Natural killer cell (primary cell): ENCODE measurements at places on chromosomes 5 and 9.

DNA sequence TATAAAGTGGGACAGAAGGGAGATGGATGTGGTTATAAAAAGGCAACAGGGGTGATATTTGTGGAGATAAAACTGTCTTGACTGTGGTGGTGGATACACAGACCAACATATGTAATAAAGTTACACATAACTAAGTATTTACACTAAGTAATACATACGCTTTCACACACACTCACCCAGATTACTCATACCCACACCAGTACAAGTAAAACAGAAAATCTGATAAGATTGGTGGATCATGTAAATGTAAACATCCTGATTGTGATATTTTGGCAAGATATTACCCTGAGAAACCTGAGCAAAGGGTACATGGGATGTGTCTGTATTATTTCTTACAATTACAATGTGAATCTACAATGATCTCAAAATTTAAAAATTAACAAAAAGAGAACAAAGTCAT is 53.3 kb upstream of the SLIT3 start:
- DNase-seq = no peak

GRCh38 chr9:36210722-36211121 is 20.0 kb downstream of the CLTA start:
- DNase-seq = no peak

DNA sequence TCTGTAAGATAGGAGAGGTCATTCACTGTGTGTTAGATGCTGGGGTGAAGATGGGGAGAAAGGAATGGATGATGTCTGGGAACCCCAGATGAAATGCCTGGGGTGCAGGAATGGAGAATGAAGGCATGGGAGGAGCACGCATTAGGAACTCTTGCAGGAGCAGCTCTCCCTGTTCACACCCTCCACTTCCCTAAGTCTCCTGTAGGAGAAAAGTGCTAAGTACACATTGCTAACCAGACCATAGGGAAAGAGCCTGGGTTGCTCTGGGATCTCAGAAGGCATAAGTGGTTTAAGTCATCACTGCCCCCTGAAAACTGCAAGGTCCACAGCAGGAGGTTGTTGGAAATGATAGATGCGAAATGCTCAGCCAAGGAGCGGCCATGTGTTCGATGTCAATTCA is 163.1 kb downstream of the SEC61B start:
- DNase-seq = no peak

GRCh38 chr5:61675015-61675692 is 343.1 kb downstream of the ZSWIM6 start:
- no peak for DNase-seq

GRCh38 chr5:171593401-171593800 is 174.0 kb downstream of the FGF18 start:
- no peak for DNase-seq

DNA sequence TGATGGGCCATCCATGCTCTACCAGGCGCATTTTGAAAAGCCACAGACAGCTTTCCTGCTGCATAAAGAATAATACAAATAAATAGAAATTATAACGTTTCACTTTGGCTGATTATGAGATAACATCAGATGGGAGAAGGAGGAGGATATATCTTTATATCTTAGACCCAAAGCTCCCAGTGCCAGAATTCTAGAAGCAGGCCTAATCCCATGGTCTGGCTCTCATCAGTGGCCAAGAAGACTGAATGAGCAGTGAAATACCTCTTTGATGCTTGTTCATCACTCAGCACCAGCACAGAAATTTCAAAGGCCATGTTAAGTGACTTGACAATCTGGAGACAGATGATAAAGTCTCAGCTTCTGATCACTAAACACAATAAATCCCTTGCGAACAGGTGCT is 107.6 kb downstream of the PPP2R2B start:
- no peak for DNase-seq

GRCh38 chr5:93360436-93361088 is 220.5 kb downstream of the NR2F1-AS1 start:
- DNase-seq = no peak

- no peak for DNase-seq
Observed at GRCh38 chr9:130363755-130364404, 80.9 kb upstream of the ASS1 start.

DNA sequence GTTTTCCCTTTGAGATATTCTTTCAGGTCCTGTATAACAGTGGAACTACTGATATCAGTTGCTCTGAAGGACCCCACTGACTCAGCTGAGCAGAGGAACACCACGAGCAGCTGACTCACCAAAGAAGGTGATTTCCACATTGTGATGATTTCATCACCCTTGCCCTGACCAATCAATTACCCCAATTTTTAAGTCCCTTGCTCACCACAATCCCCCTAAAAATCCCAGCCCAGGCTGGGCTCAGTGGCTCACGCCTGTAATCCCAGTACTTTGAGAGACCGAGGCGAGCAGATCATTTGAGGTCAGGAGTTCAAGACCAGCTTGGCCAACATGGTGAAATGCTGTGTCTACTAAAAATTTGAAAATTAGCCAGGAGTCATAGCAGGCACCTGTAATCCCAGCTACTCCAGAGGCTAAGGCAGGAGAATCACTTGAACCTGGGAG is 125.3 kb upstream of the ABCA1 start:
- DNase-seq = peak; percentile 24

DNA sequence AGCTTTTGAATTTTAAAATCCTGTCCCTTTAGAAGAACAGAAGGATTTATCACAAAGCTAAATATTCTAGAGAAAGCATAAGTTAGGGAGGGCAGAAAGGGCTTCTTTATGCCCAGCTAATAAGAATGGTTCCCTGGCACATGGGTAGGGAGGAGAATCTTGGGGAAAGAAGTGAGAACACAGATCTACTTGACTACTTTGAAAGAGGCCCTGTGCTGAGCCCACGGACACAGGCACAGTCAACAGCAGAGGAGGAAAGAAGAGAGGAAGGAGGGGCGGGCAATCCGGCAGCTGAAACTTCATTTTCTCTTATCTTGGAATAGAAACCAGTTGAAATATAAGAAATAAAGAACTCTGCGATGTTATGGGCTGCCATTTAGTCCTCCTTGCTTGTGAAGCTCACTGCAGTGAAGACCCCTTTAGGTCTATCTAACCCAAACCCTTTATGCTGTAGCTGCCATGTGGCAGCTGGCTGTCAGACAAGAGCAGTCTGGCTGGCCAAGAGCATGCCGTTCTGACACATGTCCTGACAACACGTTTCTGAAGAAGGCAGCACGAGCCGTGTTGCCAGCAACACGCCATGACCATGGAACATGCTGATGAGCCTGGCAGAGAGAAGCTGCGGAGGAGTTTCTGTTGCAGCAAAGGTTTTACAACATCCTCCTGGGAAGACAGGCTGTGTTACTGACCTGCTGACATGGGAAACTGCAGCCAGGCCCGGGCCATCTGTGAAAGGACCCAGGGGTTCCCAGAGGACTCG is 34.2 kb downstream of the ABLIM3 start:
- no peak for DNase-seq

- no peak for DNase-seq
Observed at GRCh38 chr9:15206903-15207696, 99.9 kb downstream of the TTC39B start.

- peak; percentile 5 for DNase-seq
Observed at GRCh38 chr9:121699571-121700164, 48.2 kb downstream of the DAB2IP start.

DNA sequence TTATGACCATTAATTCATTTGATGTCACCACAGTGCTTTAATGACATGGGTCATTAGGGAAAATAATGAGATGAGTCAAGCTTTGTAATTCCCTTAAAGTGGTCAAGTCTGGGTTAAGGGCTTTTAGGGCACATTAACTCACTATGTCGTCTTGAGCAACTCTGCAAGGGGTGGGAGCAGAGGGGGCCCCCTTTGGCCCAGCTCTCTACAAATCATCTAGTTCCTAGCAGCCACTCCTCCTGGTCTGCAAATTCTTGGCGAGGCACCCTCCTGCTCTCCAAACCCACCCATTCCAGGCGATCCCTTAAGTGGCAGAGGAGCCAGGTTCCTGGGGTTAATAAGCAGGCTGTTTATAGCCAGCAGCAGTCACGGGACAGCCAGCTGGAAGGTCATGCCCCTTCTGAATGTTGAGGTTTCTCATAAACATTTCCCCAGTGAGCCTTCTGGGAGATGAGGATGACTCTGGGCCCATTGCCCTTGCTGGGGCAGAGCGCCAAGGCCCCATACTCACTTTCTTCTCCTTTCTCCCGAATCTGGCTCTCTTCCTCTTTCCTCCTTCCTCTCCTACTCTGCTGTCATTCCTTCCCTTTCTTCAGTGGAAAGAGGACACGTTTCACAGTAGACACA is 14.3 kb upstream of the GPX3 start:
- no peak for DNase-seq

DNA sequence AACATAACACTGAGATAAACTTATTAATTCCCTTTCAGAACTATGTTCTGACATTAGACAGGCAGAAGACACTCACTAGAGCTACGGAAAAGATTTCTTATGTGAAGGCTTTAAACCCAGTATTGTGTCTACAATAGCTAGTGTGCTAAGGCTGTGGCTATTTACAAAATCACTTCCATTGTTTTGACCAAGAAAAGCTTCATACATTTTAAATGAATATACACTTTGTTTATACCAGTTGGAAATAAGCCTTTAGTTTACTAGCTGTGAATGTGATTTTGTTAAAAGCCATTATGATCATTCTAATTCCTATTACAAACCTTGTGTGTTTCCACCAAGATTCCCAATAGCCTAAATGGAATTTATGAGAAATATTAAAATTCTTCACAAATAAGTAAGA is 83.0 kb downstream of the AGTPBP1 start:
- no peak for DNase-seq

GRCh38 chr9:570187-570586 is 271.3 kb upstream of the DMRT1 start:
- no peak for DNase-seq

DNA sequence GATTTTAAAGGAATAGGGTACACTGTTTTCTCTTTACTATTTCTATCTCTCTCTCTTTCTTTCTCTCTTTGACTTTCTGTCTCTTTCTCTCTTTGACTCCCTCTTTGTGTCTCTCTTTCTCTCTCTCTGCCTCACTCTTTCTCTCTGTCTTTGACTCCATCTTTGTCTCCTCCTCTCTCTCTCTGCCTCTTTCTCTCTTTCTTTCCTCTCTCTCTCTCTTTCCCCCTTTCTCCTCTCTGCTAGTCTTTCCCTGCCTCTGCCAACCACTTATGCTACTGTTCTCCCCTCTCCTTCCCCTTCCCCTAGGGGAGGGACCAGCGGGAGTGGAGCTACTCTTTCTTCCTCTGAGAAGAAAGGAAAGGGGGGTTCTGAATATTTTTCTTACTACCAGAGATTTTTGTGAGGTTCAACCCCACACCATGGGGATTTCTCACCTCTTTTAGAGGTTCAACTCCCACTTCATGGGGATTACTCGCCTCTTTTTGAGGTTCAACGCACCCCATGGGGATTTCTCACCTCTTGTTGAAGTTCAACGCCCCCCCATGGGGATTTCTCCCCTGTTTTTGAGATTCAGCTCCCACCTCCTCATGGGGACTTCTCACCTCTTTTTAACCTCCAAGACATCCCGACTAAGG is 309.9 kb downstream of the NR3C1 start:
- no peak for DNase-seq

- DNase-seq = no peak
Observed at GRCh38 chr9:22158271-22158670, 149.2 kb upstream of the CDKN2B start.

GRCh38 chr5:103259705-103260355 is 1.3 kb downstream of the MACIR start:
- peak; percentile 41 for DNase-seq

- DNase-seq = no peak
Observed at GRCh38 chr9:4258320-4259090, 41.4 kb downstream of the GLIS3 start.

- DNase-seq = no peak
Observed at GRCh38 chr5:14148890-14149671, 5.9 kb downstream of the TRIO start.

DNA sequence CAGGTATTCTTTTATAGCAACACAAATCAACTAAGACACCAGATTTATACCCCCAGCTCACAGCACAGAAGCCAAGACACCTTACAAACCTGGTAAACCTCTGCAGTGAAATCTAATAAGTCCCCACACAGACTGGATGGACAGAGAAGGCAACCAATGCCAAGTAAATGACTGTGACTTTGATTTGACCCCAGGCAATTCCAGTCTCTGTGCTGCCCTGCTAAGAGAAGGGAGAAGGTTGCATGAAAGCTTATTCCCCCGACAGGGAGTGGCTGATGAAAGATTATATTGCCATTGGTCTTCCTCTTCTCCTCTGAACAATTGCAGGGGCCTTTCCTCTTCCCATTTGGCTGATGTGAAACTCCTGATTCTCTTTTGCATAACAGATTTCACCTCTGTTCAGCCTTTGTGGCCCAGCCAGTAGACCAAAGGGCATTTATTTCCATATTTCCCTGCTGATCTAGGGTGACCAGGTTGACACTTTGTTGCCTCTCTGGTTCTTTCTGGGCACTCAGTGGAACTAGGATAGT is 107.6 kb downstream of the ADRB2 start:
- no peak for DNase-seq

GRCh38 chr9:4555236-4555635 is 65.0 kb downstream of the SLC1A1 start:
- no peak for DNase-seq

DNA sequence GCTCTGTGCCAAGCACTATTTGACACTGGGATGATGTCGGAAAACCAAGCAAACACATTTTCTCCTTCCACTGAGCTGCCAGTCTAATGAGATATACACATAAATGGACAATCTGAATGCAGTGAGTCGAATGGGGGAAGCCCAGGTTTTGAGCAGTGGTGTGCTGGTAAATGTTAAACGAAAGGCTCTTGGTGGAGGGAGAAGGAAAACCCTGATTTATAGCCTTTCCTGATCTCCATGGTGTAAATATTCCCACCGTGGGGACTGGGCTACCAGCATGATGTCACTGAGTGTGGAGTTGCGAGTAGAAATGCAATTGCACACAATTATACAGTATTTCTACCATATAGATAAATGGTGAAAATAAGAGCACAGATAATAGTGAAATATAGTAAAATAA is 5.0 kb upstream of the GSN start:
- DNase-seq = no peak

- DNase-seq = no peak
Observed at GRCh38 chr5:84487963-84488362, 103.3 kb upstream of the EDIL3 start.

- no peak for DNase-seq
Observed at GRCh38 chr5:164336906-164337305, 831.5 kb downstream of the MAT2B start.

GRCh38 chr5:160555581-160555970 is 133.9 kb downstream of the PTTG1 start:
- no peak for DNase-seq

GRCh38 chr9:72480921-72481320 is 40.5 kb upstream of the TMC1 start:
- no peak for DNase-seq

GRCh38 chr5:153551537-153552079 is 61.1 kb downstream of the GRIA1 start:
- DNase-seq = no peak

DNA sequence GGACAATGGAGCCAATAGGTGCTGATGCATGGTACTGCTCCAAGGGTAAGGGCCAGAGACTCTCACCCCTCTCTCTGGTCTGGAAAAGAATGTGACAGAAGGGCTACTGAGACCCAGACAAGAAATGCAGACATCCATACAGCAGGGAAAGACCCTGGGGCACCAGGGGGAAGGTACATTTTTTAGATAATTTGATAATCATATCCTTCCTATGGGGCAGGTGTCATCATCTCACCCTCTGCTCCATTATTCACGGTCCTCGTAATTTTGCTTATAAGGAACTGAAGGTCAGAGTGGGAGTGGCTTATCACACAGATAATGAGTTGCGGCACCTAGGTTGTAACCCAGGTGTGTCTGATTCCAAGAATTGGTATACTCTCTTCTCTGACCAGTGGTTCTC is 90.0 kb downstream of the TRIM32 start:
- no peak for DNase-seq

- DNase-seq = no peak
Observed at GRCh38 chr9:89872913-89873707, 268.3 kb downstream of the GADD45G start.
